Right cardiac atrium (tissue), 5 donors: ENCODE measurements at places on chromosomes 6 and 20. TPM values are rescaled to one million over a fixed set of nuclear protein-coding genes. Genes with fewer than 3 reads are reported as not detected.

DNA sequence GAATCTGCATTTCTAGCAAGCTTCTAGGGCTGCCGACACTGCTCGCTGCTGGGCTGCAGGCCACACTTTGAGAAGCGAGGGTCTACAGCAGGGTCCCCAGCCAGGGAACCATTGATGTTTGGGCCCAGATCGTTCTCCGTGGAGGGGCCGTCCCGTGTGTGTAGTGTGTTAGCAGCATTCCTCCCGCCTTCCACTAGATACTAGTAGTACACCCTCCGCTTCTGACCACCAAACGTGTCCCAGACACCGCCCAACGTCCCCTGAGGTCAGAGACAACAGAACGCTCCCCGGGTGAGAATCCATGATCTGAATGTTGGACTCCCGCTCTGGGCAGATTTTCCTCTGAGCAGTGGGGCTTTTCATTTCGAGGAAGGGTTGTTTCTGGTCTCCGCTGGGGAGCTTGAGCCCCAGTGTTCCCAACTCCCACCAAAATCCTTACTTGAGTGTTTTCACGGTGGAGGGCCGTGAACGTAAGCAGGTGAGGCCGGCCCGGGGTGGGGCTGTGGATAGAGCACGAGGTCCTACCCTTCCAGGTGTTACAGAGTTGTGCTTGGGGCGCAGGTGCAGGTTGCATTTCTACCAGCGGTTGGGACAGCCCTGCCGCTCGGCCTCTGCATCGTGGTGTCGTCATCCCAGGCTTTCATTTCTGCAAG is 124.6 kb downstream of the SYCP2 start:
- DNase-seq, result no peak

The NRN1 gene
- 12.4 TPM for total RNA-seq

- no peak for DNase-seq
These were observed 12.9 kb upstream of the NQO2 start for GRCh38 chr6:2986722-2987221.

- no peak for DNase-seq
These were observed 122.1 kb downstream of the OGFRL1 start for GRCh38 chr6:71410681-71411080.
